Putamen (tissue), 1 donor: ENCODE measurements at places on chromosomes 13 and 19.

DNA sequence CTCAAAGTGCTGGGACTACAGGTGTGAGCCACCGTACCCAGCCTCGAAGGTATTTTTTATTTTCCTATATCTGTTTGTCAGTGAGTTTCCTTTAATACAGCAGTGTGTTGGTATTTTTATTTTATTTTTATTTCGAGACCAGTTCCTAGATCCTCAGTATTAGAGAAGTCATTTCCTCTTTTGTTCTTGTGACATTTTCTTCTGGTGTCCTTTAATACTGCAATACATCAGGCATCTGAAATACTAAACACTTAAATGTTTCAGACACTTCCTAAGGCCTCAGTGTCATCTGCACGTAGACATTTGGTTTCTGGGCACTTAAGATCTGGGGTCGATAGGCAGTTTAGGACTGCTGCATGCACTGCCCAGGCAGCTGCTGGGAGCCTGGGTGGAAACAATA is 22.5 kb downstream of the GATAD2A start:
- no peak for DNase-seq

DNA sequence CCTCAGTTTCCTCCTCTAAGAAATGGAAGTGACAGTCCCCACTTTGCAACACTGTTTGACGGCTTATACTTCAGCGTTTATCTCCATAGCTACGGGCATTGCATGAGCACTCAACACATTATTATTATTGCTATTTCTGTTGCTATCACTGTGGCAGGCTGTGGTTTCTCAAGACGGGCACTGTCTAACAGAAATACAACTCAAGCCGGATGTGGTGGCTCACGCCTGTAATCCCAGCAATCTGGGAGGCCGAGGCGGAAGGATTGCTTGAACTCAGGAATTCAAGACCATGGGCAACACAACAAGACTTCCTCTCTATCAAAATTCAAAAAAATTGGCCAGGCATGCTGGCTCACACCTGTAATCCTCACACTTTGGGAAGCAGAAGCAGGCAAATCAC is 4.9 kb upstream of the ZSWIM4 start:
- DNase-seq: no peak

DNA sequence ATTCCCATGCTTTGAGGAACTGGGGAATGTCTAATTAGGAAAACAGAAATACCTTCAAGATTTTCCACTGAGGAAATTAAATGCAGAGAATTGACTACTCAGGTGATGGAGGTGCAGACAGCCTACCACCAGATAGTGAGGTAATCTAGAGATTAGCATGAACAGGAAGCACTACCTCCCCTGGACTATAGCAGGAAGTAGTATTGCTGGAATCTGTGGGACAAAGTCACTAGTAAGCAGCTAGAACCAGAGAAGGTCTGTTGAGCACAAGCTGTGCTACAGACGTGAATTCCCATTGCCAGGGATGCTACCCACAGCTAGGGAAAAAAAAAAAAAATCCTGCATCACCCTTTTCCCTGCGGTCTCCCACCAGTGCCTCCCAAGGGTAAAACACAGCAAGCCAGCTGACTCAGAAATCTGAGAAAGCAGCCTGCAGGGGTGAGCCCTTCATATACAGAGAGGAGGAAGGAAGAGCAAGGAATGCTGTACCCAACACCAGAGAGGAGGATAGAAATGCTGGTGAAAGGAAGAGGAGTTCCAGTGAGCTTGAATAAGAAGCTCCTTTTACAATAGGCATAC is 10.2 kb downstream of the ENOX1 start:
- no peak for DNase-seq

DNA sequence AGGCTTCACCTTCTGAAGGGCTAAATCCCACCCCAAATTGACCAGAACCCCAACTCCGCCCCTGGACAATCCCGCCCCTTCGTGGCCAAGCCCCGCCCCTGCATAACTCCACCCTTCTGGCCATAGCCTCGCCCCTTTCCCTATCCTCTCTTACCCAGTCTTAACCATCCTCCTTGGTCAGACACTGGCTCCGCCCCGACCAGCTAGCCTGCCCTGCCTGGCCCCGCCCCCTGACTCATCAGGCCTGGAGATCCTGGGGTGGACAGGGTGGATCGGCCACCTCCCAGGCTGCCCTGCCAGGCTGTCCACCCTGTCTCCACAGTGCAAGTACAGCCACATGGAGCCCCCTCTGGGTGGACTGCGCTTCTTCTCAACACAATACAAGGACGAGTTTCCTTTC is 8.0 kb upstream of the ZNF358 start:
- no peak for DNase-seq

DNA sequence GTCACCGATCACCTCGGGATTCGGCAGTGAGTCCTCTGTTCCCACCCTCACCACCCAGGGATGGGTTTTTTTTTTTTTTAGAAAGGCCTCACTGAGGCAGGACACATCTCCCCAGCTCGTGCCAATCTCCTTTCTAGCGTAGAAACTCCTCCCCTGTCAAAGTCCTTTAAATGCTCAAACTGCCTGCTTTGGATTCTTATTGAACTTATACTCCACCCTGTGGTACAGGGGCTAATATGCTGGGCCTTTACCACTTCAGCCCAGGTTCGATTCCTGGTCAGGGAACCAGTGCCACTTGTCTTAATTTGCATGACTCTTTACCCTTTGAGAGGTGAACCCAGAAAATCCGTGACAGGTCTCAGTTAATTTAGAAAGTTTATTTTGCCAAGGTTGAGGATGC is 8.3 kb upstream of the ZNF14 start:
- no peak for DNase-seq

DNA sequence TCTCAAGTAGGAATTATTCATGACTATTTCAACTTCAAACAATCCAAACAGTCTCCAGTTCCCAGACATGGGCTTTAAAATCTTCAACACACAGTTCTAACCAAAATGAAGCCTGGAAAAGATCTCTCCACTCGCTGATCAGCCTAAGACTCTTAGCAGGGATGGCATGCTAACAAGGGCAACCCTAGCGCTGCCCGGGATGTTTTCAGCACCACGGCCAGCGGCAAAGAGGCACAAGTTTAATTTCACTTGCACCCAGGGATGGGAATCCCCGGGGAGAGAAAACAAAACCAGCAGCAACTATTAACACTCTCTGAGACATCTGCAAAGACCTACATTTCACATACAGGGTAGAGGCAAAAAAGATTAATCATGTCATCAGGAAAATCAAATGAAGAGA is 43.0 kb downstream of the CACNA1A start:
- DNase-seq: no peak

DNA sequence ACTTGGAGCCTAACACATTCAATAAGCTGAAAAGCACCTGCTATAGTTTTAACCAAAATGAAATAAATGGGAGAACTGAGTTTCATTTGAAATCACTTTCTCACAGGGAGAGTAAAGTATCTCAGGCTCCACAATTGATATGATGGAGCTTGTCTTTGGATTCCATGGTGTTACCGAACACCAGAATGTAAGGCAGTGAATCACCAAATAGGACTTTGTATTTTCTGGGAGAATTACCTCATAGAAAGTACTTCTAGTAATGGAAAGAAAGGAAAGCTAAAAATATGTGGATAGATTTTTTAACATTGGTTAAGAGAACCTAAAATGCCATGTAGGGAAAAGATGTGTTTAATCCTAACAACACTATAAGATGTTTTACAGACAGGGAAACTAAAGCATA is 123.6 kb downstream of the NALCN start:
- DNase-seq: no peak

DNA sequence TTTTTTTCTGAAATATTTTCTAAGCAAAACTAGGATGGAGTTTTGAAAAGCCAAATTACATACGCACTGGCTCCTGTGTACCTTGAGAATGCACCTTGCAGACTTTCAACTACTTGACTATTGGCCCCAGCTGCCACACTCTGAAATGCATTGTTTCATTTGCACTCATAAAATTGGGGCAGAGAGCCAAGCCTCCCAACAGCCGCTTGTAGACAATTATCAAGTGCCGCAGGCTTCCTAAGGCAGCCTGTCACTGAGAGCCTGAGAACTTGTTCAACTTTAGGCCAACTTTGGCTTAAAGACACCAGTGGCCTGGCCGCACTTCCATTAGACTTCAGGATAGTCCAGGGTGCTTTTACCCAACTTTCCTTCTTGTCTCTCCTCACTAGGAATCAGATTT is 115.7 kb upstream of the STARD13 start:
- DNase-seq: no peak

GRCh38 chr13:20359335-20359734 is 127.2 kb upstream of the GJB6 start:
- DNase-seq: no peak

DNA sequence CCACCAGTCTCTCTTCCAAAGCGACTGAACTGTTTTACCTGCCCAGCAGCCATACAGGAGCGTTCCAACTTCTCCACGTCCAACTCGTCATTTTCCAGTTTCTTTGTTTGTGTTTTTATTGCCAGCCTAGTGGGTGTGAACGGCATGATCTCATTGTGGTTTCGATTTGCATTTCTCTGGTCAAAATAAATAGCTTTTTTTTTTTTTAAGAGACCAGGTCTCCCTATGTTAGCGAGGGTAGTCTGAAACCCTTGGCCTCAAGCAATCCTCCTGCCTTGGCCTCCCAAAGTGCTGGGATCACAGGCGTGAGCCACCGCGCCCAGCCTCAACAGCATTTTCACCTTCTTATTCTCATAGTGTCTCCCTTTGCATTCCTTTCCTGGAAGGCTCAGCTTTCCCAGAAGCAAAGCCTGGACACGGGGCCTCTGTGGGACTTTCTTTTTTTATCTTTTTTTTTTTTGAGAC is 4.2 kb upstream of the JSRP1 start:
- DNase-seq: no peak

DNA sequence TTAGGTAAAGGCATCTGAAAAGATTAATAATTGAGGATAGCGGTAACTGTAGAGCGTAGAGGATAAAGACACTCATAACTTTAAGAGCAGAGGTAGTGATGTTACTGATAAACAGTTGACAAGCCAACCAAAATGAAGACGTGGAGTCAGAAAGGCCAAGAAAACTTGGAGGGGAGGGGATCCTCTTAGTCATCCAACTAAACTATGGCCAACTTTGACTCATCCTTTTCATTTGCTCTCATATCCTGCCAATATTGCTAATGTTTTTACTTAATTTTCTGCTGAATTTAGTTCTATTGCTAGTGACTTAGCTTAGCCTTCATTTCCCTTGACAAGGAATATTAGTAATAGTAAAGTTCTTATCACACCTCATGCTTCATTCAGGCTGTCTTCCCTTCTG is 13.4 kb downstream of the ITGBL1 start:
- no peak for DNase-seq

GRCh38 chr13:95703576-95703975 is 26.6 kb downstream of the DNAJC3 start:
- no peak for DNase-seq

GRCh38 chr13:100019780-100020356 is 38.3 kb downstream of the ZIC2 start:
- no peak for DNase-seq

GRCh38 chr13:78910147-78910546 is 251.2 kb upstream of the OBI1 start:
- DNase-seq: no peak

DNA sequence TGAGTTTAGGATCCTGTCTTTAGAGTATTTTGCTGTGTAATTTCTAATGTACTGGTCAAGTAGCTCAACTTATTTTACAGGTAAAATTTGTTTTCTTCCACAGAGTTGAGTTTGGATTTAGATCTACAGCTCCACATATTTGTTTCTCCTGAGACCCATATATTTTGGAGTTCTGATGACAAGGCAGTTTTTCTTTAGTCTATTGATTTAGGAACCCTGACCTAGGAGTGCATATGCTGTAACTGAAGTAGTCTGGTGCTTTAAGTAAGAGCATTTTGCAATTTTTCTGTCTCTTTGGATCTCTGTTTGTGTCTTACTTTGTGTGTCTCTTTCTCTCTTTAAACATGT is 19.5 kb upstream of the SPRY2 start:
- DNase-seq: no peak

GRCh38 chr13:35768551-35768950 is 292.1 kb upstream of the MAB21L1 start:
- DNase-seq: no peak

DNA sequence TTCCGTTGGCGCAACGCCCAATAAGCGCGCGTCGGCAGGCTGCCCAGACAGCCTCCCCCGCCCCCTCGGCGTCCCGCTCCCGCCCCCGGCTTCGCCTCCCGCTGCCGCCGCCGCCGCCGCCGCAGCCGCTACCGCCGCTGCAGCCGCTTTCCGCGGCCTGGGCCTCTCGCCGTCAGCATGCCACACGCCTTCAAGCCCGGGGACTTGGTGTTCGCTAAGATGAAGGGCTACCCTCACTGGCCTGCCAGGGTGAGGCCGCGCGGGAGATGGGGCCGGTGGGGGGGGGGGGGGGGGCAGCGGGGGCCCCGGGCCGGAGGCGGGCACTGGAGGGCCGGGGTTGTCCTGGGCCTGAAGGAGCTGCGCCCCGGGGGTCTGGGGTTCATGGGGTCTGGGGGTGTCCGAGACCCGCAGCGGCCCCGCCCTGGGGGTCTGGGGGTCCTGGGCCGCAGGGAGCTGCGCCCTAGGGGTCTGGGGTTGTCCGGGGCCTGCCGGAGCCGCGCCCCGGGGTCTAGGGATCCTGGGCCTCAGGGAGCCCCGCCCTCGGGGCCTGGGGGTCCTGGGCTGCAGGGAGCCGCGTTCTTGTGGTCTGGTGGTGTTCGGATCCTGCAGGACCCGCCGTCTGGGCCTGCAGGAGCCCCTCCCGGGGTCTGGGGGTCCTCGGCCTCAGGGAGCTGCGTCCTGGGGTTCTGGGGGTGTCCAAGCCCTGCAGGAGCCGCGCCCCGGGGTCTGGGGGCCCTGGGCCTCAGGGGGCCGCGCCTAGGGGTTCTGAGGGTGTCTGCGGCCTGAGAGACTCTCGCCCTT is at the start of gene HDGFL2:
HDGFL2 (plus strand) TSS at position 124 of the 801 bp plus-strand sequence; CDS start at position 178, 54 bp downstream.
- DNase-seq: no peak

DNA sequence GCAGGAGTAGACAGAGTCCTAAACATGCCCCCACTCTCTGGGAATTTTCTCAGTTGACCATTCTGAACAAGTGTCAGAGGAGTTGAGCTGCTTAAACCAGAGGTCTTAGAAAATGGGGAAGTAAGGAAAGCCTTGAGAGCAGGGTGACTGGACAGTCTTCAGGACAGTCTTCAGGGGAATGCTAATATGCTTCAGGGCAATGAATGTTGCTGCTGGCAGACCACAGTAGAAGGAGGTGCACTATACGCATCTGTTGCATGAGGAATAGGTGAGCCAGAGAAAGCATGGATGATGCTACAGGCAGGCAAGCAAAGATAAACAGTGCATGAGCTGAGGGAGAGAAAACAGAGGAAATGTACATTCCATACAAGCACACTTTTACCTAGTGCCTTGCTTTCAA is 196.6 kb upstream of the GPR12 start:
- DNase-seq: no peak

GRCh38 chr13:21115231-21115630 is 53.8 kb upstream of the LATS2 start:
- DNase-seq: no peak

DNA sequence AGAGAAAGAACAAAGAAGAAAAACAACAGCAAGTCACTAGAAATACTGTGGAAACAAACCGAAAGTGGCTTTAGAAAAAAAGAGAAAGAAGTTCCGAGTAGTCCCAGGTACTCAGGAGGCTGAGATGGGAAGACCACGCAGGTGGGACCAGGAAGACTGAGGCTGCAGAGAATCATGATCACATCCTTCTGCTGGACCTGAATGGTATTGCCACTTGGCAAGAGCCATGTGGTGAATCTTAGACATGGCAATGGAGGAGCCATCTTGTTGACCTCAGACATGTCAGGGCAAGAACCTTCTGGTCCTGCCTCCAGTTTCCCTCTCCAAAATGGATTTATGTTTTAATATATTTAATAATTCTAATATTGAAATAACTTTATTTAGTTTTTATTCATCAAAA is 37.4 kb upstream of the ZNF724 start:
- no peak for DNase-seq

GRCh38 chr19:32407004-32407992 is 1.7 kb downstream of the DPY19L3 start:
- DNase-seq: peak; percentile 86
